ENCODE measurements at places on chromosomes 16 and 17.

DNA sequence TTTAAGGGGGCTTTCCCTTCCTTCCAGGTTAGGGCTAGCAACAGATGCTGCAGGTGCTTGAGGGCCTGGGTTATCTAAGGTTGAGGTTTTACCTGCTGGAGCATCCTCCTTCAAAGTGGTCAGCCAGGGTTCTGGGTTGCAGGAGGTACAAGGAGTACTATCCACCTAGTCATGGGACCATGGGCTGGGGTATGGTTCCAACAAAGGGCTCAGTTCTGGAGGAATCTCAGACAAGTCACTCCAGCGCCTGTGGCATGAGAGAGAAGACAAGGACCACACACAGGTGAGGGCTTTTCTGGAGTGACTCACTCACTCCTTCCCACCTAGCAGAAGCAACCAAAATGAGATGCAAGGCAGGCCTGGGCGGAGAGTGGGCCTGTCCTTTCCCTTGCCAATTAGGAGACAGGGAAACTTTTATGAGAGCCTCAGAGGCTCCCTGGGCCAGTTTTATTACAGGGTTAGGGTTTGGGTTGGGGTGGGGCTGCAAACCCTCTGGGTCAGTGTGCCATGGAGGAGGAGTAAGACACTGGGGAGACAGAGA is 2.2 kb downstream of the MYO19 start:
- no peak for DNase-seq

DNA sequence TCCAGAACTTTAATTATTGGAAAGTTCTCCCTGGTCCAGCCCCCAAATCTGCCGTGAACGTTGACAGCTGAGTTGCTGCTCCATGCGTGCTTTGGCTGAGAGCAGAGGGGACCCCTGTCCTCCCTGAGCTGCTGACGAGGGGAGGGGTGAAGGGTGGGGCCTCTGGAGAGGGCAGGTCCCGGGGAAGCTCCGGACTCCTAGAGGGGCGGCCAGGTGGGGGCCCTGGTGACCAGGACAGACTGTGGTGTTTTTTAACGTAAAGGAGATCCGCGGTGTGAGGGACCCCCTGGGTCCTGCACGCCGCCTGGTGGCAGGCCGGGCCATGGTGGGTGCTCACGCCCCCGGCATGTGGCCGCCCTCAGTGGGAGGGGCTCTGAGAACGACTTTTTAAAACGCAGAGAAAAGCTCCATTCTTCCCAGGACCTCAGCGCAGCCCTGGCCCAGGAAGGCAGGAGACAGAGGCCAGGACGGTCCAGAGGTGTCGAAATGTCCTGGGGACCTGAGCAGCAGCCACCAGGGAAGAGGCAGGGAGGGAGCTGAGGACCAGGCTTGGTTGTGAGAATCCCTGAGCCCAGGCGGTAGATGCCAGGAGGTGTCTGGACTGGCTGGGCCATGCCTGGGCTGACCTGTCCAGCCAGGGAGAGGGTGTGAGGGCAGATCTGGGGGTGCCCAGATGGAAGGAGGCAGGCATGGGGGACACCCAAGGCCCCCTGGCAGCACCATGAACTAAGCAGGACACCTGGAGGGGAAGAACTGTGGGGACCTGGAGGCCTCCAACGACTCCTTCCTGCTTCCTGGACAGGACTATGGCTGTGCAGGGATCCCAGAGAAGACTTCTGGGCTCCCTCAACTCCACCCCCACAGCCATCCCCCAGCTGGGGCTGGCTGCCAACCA is at the start of gene MC1R:
TSS of gene MC1R (plus strand) at position 410 of the 895 bp plus-strand sequence. CDS start at position 807, 397 bp downstream.
- DNase-seq = peak; percentile 22

DNA sequence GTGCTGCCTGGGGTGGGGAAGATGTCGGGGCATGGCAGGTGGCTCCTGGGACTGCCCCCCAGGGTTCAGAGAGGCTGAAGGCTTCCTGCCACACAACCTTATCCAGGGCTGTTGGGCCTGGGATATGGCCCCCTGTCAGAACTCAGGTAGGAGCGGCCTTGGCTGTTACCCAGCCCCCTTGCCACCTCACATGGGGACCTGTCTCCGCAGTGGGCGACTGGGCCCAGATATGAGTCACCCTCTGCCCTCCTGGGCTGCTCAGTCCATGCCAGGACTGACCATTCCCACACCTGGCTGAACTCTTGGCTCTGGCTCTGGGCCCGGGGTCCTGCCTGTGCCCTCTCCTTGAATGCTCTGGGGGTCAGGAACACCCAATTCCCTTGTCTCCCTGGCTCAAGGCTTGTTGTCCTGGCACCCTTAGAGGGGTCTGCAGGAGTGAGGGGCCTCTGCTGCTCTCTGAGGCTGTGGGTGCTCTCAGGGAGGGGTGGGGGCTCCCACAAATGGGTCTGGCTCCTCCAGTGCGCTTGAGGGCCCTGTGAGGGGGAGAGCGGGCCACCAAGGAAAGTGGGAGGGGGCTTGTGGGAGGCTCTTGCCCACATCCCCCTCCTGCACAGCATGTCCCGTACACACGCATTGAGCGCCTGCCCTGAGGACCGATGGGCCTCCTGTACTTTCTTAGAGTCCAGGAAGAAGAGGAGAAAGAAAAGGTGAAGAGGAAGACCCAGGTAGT is 36.0 kb downstream of the LGALS9 start:
- DNase-seq = no peak

DNA sequence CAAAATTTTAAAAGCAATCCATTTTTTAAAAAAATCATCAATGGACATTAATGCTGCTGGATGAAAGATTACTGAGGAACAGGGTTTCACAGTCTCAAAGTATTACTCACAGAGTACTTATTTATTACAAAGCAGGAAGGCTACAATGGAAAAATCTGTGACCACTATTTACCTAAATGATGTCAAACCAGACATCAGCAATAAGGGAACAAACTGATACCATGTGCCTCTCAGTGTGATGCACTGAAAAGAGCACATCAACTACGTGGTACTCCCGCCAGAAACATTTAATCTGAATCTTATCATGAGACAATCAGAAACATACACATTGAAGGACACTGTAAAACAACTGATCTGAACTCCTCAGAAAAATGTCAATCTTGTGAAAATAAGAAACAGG is 124.2 kb downstream of the PARN start:
- no peak for DNase-seq

GRCh38 chr17:48262982-48263730 is 155.6 kb downstream of the SNX11 start:
- DNase-seq = no peak

DNA sequence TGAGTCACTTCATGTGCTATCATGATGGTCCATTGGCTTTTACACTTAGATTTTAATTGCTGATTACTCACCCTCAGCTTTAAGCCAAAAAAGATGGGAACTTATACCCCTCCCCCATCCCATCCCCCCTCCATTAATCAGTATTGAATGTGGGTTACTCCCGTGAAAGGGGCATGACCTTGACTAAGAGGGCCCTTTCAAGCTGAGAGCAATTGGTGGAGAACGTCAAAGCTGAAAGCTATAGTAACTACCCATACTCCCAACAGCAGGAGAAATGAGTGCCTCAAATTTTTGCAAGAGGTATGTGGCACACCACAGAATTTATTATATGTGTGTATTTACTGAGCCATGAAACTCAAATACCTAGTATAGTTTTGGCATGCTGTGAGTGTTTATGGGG is 99.7 kb upstream of the CDH8 start:
- DNase-seq = no peak

GRCh38 chr17:41366070-41366469 is 3.5 kb downstream of the KRT33B start:
- DNase-seq = no peak

- no peak for DNase-seq
These were observed 10.4 kb upstream of the NAT9 start for GRCh38 chr17:74786431-74787055.

GRCh38 chr17:7755095-7755890 is 37.7 kb downstream of the DNAH2 start:
- DNase-seq = no peak

DNA sequence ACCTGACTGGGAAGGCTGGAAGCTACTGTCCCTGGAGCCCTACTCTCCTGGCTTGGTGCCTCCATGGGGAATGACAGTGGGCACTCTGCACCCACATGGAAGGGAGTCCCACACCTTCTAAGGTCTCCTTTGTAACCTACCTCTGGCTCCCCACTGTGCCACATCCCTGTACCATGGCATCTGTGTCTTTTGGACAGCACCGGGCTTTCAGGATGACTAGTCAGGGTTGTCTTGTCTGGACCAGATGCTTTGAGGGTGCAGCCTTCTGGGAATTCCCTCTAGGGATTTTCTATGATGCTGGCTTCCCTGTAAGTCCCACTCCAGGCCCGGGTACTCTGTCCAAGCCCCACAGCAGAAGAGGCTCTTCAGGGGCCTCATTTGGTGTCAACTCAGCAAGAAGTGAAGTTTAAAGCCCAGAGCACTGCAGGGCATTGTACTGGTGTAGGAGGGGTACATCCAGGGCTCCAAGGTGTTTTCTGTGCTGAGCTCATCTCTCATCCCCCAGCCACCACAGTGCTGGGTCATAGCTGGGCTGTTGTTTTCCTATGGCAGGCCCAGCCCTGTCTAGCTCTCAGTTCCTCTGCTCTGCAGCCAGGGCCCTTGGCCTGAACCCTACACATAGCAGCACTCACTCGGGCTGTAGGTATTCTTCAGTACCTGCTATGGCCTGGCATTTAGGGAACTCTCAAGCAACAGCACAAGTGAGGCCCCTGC is 255.3 kb downstream of the CPPED1 start:
- no peak for DNase-seq

DNA sequence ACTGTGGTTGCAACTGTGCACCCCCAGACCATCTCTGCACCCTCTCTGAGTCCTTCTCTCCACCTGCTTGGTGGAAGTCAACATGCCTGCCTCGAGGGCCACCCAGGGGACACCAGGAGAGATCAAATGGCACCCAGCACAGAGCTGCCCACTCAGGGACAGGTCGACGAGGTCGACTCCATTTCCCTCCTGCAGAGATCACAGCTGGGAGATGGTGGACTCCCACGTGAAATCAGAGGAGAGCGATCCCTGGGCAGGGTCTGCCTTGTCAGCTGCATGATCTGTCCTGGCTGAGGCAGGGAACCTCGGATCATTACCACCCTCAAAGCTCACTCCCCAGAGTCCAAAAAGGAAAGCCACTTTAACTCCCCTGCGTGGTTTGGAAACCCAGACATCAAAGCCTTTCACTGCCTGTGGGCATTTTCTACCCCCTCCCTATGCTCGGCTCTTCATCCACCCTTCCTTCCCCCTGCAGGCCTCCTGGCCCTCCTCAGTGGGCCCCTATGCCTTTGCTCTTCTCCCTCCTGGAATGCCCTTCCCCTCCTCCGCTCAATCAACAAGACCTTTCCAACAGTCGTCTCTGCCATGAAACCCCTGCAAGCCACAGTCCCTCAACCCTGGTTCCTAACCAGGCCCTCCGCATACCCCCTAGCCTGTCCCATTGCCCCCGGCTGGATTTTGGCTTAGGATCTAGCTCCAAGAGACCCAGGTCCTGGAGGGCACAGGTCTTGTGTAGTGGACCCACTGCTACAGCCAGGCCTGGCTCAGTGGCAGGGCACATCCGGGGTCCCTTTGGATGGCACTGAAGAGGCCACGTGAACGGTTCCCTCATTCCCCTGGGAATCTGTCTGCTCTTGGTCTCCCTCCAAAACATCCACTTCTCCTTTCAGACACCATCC is 103.8 kb upstream of the RPL38 start:
- DNase-seq = no peak

- DNase-seq = peak; percentile 5
These were observed 148.9 kb downstream of the ITFG1 start for GRCh38 chr16:47311738-47312505.

DNA sequence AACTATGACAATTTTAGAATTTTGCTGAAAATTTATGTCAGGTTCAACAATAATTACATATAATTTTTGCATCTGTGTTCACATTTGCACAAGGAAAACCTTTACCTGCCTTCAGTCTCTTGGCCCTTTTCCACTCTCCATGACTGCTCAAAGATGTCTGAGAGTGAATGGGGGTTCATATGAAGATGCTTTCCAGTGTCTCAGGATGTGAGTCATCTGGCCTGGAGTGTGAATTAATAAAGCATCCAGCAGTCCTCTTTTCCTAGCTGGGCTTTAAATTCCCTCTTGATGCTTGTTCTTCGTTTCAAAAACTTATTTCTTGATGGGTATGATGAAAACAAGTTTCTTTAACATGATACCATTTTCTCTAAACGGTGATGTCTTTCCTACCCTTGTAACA is 99.9 kb downstream of the CDK5R1 start:
- no peak for DNase-seq

DNA sequence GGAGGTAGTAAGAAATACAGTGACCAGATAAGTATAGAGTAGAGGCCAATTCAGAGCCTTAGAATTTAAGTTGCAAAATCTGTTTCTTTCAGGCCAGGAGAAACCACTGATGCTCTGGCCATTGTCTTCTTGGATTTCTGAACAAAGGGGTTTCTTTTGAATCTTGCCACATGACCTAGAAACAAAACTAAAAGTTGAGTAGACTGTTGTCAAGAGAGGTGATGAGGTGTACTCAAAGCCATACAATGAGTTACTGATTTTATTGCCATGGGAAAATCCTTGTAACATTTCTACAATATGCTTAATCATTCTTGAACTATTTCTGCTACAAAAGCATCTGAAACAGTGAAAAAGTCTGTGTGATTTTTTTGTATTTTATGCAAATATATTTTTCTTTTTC is 881.3 kb downstream of the CDH11 start:
- DNase-seq = no peak

DNA sequence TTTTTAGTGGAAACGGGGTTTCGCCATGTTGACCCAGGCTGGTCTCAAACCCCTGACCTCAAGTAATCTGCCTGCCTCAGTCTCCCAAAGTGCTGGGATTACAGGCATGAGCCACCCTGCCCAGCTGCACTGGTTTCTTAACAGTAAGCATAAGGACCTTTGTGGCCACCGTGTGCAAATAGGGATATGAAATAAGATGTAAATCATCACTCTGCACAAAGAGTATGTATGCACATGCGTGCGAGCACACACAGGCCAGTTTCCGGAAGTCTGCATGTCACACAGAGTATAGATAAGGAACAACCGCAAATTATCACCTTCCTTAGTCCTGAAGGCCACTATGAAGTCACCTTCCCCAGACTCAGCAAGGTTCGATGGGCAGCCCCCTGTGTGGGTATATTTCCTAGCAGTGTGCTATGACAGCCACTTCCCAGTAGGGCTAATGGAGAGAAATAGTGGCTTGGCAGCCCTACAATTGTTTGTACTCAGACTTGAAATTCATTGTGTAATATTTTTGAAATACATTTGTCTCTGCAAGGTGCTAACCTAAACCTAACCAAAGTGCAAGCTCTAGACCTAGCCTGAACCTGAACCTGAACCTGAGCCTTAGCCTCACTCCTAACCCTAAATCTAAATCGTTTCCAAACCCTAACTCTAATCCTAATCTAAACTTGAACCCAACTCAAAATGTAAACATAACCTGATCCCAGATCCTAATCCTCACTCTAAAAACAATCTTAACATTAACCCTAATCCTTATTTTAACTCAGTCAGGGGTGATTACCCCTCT is 48.4 kb upstream of the SKAP1 start:
- no peak for DNase-seq

All from muscle of leg (tissue), 16 donors.